ENCODE measurements at places on chromosomes 16 and 17.

DNA sequence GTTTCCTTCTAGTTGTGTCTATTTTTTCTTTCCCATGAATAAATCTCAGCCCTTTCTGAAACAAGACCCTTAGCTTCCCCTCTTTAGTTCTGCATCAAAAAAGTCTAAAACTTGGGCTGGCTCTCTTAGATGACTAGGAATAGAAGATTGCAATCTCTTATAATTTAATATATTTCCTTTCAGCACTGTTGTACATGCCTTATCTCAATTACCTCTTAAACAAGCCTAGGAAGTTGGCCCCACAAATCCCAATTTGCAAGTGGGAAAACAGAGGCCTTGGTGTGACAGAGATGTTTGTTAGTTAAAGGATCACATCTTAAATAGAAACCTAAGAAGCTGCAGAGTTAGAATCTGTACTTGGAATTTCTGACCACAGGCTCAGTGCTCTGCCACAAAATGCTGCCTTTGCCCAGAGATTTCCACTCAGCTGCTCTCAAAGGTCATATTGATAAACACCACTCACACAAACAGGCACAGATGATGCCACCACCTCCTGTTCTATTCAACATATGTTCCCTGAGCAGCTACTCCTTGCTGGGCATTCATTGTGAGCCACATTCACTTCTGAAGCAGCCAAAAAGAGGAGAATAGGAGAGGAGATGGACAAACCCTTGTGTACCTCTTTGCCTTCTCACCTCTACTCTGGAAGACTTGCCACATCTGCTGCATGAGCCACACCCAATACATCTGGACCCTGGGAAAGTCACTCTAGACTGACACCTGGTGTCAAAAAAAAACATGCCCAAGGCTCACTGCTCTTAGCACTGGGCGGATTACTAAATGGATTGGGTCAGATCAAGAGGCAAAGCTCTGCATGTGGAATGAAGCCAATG is 5.5 kb downstream of the CCDC182 start:
- no peak for DNase-seq

DNA sequence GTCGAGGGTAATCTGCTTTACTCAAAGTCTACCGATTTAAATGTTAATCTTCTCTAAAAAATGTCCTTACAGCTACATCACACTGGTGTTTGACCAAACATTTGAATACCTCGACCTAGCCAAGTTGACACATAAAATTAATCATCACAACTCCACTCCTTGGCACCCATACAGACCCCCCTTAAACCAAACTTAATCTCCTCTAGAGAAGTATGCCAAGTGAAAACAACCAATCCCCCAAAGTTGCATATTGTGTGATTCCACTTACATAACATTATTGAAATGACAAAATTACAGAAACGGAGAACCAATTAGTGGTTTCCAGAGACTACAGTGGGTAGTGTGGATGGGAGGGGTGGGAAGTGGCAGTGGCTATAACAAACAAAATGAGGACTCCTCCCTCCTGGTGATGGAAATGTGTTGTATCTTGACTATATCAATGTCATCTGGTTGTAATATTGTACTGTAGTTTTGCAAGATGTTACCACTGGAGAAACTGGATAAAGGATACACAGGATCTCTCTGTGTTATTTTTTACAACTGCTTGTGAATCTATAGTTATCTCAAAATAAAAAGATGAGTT is 39.4 kb downstream of the CAPNS2 start:
- DNase-seq, result no peak

- DNase-seq, result no peak
Observed at GRCh38 chr17:63142836-63143235, 176.8 kb downstream of the TANC2 start.

GRCh38 chr16:8614435-8615029 is 7.0 kb upstream of the METTL22 start:
- DNase-seq, result no peak

DNA sequence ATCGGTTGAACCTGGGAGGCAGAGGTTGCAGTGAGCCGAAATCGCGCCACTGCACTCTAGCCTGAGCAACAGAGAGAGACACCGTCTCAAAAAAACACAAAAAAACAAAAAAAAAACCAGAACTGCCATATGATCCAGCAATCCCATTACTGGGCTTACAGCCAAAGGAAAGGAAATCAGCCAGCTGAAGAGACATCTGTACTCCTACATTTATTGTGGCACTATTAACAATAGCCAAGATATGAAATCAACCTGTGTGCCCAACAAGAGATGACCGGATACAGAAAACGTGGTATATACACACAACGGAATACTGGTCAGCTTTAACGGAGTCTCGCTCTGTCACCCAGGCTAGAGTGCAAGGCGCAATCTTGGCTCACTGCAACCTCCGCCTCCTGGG is 14.6 kb downstream of the FANCA start:
- no peak for DNase-seq

GRCh38 chr17:35019386-35020179 is 39.3 kb downstream of the LIG3 start:
- DNase-seq, result no peak

GRCh38 chr16:56995136-56995805 is 5.9 kb downstream of the NLRC5 start:
- no peak for DNase-seq

DNA sequence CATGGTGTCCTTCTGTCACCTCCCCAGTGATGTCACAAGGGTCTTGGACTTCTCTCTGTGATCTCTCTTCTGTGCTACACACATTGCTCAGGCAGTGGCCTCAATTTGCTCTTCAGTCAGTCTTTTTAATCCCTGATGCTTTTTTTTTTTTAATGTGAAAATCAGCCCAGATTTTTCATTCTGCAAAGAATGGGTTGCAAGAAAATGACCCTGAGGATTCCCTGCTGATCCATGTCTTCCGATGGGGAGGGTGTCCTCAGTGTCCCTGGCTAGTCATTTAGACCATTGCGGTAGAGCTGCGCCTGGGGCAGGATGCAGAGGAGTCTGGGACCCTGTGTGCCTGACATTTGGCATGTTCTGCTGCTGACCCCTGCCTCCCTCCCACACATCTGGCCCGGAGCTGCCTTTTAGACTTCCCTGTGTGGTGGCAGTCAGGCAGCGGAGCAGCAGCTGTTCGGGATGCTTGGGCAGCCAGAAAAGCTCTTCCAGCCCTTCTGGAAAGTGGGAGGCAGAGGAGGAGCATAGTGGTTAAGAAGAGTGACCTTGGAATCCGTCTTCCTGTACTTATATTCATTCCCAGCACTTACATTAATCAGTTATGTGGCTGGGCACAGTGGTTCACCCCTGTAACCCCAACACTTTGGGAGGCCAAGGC is 12.3 kb downstream of the GPT2 start:
- DNase-seq, result no peak

GRCh38 chr17:15648386-15648785 is 28.9 kb upstream of the FBXW10B start:
- DNase-seq, result no peak

GRCh38 chr16:8966817-8967131 is 3.1 kb upstream of the USP7 start:
- DNase-seq, result no peak

DNA sequence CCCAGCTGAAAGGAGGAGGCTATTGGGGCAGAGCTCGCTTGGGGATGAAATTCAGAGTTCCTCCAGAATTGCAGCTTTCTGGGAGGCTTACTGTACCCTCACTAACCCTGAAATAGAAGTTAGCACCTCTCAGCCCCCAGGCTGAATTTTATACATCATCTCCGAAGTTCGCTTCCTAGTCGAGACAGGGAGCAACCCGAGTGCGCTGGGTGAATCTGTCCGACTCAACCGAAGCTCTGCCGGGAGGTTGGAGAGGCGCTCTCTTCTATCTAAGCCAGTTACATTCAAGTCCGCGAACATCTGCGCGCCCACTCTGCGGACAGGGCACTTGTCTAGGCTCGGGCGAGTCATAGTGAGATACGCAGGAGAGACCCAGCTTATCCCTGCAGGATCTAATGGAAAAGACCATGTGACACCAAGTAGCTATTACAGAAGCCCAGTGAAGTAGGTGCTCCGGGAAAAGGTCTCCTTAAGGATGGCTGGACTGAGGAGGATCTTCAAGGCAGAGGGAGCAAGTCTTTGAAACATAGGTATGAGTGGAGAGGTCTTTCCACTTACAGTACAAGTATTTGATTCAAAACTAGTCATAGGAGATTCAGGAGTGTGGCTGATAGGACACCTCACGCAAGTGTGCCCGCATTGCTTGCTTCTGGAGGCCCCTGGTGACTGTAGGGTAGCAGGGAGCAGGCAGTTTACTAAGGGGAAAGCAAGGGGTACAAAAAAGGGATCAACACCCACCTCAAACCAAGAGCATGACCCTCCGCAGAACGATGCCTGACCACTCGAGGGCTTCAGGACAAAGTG is 646 bp upstream of the HES7 start:
- DNase-seq, result no peak

GRCh38 chr16:77657016-77657415 is 65.3 kb upstream of the NUDT7 start:
- no peak for DNase-seq

DNA sequence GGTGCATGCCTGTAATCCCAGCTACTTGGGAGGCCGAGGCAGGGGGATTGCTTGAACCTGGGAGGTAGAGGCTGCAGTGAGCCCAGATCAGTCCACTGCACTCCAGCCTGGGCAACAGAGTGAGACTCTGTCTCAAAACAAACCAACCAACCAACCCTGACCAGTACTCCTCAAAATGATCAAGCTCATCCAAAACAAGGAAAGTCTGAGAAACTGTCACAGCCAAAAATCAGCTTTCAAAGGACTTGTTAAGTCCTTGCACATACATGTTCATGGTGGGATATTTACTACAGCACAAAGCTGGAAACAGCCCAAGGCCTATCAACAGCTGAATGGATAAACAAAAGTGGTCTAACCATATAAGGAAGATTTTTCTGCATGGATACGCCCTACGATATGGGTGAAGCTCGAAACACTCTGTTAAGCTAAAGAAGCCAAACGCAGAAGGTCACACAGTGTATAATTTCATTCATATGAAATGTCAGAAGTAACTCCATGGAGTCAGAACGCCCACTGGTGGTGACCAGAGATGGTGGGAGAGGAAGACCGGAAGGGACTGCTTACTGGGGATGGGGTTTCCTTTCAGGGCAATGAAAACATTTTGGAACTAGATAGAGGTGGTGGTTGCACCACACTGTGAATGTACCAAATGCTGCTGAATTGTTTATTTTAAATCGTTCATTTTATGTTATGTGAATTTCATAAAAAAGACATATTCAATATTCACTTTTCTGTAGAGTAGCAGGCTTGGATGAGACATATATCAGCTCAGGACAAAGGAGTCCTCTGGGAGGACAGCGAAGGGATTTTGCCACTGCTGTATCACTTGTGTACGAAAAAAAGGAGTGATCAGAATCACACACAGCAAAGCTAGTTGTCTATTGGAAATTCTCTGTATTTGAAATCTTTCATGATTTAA is 17.7 kb downstream of the CCL17 start:
- no peak for DNase-seq

GRCh38 chr16:85195900-85196772 is 83.9 kb upstream of the CIBAR2 start:
- DNase-seq, result no peak

GRCh38 chr16:53713403-53714204 is 9.6 kb downstream of the FTO start:
- DNase-seq, result no peak

DNA sequence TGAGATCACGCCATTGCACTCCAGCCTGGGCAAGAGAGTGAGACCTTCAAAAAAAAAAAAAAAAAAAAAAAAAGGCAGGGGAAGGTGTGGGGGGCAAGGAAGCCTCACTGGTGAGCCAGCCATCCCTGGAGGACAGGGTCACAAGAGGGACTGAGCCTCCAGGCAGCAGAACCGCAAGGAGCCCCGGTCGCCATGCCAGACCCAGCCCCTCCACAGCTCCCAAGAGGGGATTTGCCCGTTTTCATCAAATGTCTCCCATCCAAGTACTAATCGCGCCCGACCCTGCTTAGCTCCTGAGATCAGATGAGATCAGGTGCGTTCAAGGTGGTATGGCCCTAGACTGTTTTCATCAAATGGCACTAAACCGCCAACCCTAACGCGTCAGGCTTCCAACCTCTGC is 2.9 kb downstream of the SLC38A8 start:
- no peak for DNase-seq

GRCh38 chr17:38469875-38470274 is 41.6 kb downstream of the ARHGAP23 start:
- no peak for DNase-seq

- DNase-seq, result no peak
Observed at GRCh38 chr16:3013491-3013951, 798 bp downstream of the CLDN9 start.

DNA sequence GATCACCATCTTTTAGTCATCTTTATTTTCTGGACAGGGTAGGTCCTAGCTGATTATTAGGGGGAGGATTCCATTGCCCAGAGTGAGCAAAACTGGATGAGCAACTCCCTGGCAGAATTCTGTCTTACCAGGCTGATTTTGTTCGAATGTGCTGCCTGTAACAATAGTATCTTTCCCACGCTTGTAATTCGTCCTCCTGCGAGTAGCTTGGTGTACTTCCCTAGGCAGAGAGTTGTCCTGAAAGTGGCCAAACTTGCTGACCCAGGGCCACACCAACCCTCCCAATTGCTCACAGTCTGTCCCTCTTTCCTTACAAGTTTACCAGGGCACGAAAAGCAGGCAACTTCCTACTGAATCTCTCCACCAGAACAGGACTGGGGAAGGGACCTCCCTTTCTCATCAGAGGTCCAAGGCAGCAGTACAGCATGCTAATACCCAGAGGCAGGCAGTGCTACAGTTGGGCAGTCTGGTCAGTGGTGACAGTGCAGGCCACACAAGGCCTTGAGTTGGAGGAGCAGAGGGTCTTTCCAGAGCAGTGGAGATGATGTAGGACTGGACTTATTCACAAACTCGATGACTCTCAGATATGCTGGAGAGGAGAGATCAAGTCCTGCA is 67.8 kb upstream of the NLK start:
- DNase-seq, result no peak

DNA sequence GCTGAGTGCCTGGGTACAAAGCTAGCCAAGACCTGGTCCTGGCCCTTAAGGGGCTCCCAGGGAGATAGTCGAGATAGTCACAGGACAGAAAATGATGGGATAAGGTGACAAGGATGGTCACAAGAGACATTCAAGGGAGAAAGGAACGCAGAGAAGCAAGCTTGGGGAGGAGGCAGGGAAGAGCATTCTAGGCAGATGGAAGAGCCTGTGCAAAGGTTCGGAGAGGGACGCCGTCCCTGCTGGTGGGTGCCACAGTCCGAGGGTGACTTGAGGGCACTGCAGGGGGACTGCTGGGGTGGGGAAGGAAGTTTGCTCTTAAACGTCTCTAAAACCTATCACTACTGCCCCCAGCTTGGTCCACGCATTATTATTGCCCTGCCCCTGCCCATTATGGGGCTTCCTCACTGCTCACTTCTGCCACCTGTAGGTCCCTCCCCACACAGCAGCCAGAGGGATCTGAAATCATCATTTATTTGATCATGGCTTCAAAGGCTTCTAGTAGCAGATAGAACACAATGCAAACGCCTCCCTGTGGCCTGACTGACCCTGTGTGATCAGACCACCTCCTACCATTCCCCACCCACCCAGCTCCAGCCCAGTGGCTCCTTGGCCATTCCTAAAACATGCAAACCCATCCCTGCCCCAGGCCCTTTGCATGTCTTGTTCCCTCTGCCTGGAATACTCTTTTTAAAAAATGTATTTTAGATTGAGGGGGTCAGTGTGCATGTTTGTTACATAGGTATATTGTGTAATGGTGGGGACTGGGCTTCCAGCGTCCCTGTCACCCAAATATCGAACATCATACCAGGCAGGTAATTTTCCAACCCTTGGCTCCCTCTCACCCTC is 60.3 kb downstream of the RMI2 start:
- DNase-seq, result no peak

Data from NCI-H1417 treated with DMSO at 0.1 percent for 48 hours (cell line).